ENCODE measurements at places on chromosomes 13 and 19.

DNA sequence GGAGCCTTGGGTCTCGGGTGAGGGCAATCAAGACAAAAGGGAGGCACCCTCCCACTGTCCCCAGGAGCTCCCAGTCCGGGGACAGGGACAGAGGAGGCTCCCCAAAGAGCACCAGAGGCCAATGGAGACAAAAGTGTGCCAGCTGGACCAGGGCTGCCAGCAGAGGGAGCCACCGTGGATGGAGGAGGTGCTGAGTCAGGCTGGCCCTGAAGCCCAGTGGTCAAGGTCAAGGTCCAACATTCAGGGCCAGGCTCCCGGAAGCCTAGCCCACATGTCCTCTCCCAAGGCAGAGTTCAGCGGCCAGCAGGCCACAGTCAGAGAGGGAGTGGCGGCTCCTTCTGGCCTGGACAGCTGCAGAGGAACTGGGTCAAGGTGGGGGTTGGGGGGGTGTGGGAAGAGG lies 8.4 kb downstream of the COL5A3 start:
- DNase-seq = no peak

- no peak for DNase-seq
Measured at GRCh38 chr19:4524808-4525562, 6.7 kb upstream of the PLIN4 start.

GRCh38 chr13:73618275-73618865 lies 515.8 kb downstream of the KLF12 start:
- DNase-seq = no peak

- no peak for DNase-seq
Measured at GRCh38 chr13:58955546-58956385, 1208.0 kb downstream of the DIAPH3 start.

DNA sequence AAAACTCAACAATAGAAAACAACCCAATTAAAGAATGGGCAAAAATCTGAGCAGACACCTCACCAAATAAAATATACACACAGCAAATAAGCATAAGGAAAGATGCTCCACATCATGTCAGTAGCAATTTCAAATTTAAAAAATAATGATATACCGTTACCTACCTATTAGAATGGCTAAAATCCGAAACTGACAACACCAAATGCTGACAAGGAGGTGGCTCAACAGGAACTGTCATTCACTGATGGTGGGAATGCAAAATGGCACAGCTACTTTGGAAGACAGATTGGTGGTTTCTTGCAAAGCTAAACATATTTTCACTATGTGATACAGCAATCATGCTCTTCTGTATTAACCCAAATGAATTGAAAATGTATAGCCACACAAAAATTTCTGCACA lies 9.1 kb downstream of the CYP2A13 start:
- no peak for DNase-seq

GRCh38 chr19:10011974-10012373 lies 1.3 kb upstream of the RDH8 start:
- no peak for DNase-seq

GRCh38 chr19:14473073-14473977 lies 1.8 kb downstream of the PTGER1 start:
- no peak for DNase-seq

DNA sequence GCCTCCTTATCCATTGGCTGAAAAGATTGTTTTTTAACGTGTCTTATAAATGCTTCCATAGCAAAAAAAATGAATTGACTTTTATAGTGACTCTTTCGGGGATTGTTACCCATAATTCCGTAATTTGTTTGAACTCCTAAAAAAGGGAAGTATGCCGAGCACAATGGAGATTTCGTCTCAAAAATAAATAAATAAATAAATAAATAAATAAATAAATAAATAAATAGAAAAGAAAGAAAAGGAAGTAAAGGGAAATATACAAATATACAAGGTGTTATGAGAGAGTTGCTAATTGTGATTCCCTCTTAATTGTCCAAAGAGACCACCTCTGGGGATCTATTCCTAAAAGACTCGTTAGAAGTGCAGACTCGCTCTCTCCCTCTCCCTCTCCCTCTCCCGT lies 16.9 kb downstream of the OR2Z1 start:
- no peak for DNase-seq

DNA sequence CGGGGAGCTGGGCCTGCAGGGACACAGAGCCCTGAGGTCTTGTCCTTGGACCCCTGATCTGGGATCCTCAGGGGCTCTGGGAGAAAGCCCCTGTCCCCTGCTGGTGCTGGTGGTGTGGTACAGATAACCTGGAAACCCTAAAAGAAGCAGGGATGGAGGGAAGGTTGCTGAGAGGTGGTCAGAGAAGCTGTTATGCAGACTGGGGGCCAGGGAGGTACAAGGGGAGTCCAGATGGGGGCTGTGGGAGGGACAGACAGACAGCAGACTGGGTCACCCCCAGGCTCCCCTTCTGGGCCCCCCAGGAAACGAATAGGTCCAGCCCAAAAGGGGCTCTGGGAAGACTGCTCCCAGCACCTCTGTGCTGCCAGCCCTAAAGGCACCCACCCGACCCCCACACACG lies 34.7 kb upstream of the PEPD start:
- DNase-seq = no peak

DNA sequence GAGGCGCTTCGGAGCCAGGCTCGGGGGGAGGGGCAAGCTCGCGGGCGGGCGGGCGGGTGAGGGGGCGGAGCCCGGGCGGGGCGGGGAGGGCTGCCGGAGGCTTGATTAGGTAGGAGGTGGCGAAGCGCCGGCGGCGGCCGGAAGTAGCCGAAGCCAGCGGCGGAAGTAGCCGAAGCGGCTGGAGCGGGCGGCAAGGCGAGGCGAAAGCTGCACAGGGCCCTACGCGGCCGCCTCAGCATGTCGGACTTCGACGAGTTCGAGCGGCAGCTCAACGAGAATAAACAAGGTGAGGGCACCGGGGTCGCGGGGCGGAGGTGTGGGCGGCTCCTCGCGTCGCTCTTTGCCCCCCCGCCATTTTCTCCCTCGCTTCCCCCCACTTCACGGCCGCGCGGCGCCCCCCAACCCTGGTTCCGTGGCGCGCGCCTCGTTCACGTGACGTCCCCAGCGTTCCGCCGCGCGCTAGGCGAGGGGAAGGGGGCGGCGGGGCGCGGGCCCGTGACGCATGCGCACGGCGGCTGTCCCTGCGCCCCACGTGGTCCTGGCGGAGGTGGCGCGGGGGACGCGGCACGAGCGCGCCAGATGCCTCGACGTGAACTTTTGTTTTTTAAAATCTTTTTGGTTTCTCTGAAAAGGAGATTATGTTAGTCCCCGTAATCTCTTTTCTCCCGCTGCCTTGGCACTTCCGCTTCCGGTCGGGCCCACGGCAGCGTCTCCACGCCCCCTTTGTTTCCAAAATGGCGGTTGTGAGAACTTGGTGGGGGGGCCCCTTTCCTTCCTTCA lies at the start of gene U2AF2:
U2AF2 (plus strand) TSS at position 168 of the 780 bp plus-strand sequence; CDS start at position 238, 70 bp downstream.
- no peak for DNase-seq

GRCh38 chr13:99992949-99993351 lies 11.4 kb downstream of the ZIC2 start:
- no peak for DNase-seq

GRCh38 chr13:25463496-25463895 lies 91.7 kb downstream of the ATP8A2 start:
- no peak for DNase-seq

- DNase-seq = no peak
Measured at GRCh38 chr13:99043831-99044231, 66.0 kb upstream of the DOCK9 start.

DNA sequence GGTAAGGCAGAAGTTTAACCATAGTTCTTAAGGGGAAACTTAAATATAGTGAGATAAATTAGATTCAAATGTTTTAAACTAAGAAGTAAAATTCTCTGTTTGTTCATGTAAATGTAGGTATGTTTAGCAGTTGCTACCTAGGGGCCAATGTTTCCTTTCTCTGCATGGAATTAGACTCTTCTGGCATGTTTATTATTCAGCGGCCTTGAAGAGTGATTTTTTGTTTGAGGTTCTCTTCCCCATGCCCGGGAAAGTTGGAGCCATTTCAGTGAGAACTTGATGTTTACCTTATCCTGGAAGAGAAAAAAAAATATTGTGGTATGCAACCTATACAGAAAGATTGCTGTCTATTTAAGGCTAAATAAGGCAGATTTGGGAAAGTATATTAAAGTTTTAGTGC lies 492.9 kb downstream of the KLF5 start:
- DNase-seq = no peak

GRCh38 chr19:36144624-36145023 lies 4.8 kb downstream of the CAPNS1 start:
- no peak for DNase-seq

- DNase-seq = no peak
Measured at GRCh38 chr13:95955255-95955654, 97.9 kb downstream of the UGGT2 start.

GRCh38 chr13:113848431-113849260 lies 15.2 kb downstream of the GAS6 start:
- no peak for DNase-seq

DNA sequence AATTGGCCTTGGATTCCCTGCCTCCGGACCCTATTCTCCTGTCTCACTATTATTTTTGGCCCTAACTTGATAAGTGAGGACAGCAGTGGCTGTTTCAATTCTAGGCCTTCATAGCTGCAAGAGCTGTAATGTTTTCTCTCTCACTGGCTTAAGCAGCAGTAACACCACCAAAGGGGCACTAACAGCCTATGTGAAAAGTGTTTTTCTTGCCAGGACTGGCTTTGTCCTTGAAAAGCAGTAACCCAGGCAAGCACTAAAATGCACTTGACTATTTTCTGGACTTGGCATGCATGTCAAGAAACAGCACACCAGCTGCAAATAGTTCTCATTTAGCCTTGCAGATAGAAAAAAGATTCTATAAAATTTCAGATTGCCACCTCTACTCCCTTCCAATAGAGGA lies 9.3 kb upstream of the FBXL3 start:
- DNase-seq = no peak

DNA sequence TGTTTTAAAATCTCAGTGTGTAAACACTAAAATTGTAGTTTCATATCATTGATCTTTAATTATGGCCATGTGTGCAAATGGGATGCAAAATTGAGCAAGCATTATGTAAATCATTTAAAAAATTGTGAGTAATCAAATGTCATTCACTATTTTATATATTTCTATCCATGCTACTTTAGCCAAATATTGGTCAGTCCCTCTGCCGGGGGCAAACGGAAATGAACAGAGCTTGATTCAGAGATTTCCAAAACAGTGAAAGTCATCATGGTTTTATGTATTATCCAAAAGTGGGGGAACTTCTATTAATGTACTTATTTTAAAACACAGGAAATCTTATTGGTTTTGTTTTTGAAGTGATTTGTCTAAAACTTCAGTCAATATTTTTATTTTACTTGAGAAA lies 219.1 kb downstream of the IRS2 start:
- DNase-seq = no peak

DNA sequence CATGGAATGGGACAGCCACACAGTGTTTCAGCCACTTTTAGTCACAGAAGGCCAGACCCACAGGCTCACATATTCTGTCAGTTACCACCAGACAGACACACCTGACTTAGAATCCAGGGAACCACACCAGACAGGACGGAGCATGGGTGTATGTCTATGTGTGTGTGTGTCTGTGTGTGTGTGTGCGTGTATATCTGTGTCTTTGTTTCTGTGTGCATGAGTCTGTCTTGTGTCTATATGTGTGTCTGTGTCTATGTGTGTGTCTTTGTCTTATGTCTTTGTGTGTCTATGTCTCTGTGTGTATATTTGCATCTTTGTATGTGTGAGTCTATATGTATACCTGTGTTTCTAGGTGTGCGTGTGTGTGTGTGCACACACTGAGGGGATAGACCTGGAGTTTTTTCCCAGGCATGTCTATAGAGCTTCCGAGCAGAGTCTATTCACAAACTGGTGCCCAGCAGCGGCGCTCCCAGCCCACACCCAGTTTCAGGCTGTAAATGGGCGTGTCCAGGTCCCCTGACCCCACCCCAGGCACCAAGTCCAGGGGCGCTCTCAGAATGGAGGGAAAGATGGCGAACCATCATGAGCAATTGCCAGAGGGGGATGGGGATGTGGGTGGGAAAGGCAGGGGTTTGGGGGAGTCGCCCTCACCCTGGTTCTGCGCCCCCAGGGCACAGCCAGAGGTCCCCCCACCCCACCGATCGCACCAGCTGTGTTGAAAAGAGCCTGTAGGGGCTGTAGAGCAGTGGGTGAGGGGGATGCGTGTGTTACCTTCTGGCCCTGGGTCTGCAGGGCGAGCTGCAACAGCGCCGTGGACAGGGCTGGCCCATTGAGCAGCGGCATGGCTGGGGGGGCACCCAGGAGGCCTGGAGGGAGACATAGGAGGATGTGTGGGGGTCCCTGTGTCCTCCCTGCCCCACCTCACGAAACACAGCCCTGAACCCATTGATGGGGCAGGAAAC lies 6.3 kb upstream of the FDX2 start:
- DNase-seq = no peak

DNA sequence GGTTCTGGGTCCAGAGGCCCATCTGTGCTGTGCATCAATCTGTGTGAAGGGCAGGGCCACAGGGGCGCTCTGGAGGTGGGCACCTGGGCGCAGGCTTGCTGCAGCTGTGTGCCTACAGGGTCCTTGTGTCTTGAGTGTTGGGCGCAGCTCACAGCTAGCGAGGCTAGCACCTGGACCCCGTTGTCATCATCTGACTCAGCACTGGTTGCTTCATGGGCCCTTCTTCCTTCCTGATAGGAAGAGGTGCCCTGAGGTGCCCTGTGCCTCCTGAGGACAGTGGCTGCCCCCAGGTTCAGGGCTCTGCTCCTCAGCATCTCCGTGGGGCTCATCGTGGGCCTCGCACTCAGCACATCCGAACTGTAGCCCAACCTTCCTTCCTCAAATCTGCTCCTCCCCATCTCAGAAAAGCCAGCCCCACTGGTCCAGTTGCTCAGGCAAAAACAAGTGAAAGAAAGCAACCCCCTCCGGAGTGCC lies 54.8 kb downstream of the GATAD2A start:
- no peak for DNase-seq

DNA sequence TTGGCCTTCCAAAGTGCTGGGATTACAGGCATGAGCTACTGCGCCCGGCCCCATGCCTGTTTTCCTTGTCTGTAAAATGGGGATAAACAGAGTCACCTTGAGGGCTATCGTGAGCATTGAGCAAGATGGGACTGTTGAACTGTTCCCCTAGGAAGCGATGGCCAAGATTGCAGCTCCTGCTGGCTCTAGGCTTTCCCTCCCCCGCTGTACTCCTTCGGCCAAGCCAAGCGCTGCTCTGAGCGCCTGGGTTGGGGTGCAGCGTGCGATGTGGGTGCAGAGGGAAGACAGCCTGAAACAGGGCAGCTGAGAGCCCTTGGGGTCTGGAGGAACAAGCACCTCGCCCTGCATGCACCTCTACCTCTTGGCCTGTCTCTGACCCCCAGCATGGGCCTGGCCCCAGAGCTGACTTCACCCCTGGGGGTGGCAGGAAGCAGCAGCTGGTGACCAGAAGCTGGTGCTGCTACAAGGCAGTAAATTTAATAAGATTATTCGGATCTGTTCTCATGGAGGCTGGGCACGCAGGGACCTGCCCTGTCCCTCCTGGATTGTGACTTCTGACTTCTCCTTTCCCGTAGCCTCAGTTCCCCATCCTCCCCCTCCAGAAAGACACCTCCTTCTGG lies 5.3 kb downstream of the GNG8 start:
- no peak for DNase-seq

GRCh38 chr13:32852526-32852925 lies 163.7 kb upstream of the KL start:
- DNase-seq = no peak

GRCh38 chr13:105513448-105513847 lies 1022.0 kb downstream of the EFNB2 start:
- DNase-seq = no peak

- DNase-seq = no peak
Measured at GRCh38 chr13:50236898-50237318, 221.7 kb downstream of the KCNRG start.

- no peak for DNase-seq
Measured at GRCh38 chr19:35219008-35219407, 9.5 kb downstream of the FAM187B start.

All from HFF-Myc (cell line).